Brain pericyte (primary cell): ENCODE measurements at places on chromosomes 2 and 18.

GRCh38 chr2:126778561-126779501 lies 119.9 kb upstream of the TEX51 start:
- no peak for DNase-seq

- no peak for DNase-seq
Measured at GRCh38 chr2:203748331-203749126, 42.1 kb downstream of the CD28 start.

DNA sequence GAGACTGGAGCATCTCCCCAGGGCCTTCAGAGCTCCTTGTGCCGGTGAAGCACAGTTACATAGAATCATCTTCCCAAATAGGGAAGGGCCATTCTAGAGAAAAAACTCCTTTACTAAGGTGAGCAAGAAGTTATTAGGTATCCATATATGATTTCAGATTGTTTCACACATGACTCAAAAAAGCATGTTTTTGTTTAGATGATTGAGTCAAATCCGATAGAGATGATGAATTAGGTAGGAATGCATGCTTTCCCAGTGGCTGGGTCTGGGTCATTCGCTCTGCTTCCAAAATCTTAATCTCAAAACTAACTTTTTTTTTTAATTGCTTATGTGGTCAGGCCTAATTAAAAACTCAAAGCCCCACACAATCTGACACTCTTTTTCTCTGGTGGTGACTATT lies 3.8 kb downstream of the NT5C1B start:
- DNase-seq = no peak

DNA sequence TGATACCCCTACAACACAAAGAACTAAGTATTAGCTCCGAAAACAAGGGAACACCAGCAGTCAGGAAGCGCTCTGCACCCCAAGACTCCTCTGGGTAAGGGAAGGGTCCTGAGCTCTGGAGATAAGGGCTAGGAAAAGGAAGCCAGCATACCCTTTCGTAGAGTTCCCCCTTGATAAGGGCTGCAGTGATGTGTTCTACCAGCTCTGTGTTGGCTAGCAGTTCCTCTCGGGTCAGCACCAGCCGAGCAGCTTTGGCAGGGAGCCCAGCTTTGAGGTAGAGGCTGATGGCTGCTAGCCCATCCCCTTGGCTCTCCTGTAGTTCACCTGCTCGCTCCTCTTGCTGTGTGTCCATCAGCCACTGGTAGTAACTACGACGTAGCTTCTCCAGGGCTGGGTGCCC lies 18.9 kb downstream of the KRTCAP3 start:
- no peak for DNase-seq

- DNase-seq = no peak
Measured at GRCh38 chr2:173231465-173231864, 123.2 kb upstream of the CDCA7 start.

DNA sequence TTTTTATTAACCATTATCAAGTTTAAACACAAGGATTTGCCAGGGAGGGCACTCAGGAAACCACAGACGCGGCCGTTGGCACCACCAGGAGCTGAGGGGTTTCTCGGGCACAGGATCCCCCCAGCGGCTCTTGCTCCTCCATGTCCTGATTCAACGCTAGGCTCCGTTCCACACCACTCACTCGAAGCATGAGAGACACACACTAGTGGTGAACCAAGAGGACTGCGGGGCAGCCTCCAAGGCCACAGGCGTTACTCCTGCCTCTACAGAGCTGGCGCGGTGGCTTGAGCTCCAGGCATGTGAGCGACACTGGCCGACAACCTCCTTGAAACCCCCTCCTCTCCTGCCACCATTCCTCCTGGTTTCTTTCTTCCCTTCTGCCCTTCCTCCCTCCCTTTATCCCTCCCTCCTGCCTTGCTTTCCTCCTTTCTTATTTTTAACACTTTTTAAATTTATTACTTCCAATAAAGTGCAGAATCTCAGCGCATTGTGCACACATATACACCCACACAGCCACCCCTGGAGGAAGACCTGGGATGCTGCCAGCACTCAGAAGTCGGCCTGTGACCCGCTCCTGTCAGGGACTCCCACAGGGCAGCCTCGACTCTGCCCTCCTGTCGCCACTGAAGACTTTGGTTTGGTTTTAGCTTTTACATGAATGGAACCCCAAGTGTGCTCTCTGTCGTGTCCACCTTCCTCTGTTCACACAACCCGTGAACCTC lies 21.7 kb downstream of the COX7A2L start:
- no peak for DNase-seq

- no peak for DNase-seq
Measured at GRCh38 chr2:113406114-113406513, 31.4 kb upstream of the ZNG1B start.

DNA sequence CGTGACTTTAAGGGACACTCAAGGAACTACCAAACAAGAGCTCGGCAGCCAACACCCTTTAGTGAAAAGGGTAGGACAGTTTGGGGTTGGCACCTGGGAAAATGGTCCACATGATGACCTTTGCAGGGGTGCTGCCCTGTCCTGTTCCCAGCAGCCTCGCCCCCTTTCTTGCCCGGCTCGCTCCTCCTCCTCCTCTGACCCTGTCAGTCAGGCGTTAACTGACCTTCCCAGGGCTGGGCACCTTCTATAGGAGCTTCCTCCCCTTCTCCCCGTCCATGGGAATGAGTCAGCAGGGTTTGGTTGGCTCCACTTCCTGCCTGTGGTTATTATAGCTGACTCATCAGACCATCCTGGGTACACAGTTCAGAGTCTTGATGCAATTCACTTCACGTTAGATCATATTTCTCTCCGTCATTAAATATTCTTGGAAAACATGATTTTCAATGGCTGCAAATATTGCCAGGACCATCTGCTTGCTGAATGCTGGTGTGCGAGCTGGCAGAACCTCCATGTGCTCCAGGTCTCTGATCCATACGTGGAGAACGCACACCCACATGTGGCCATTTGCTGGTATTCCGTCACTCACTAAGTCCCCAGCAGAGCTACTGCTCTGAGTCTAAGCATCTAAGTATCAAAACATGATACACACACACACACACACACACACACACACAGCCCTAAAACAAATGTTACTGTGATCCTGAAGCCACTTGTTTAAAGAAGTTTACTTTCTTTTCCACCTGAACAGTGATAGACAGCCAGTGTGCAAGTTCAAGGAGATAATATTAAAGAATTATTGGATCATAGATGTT lies 185.0 kb downstream of the ANAPC1 start:
- DNase-seq = peak; percentile 98

- no peak for DNase-seq
Measured at GRCh38 chr2:229226382-229226781, 44.7 kb downstream of the PID1 start.

- DNase-seq = no peak
Measured at GRCh38 chr2:186342029-186342428, 144.0 kb upstream of the ZC3H15 start.

- no peak for DNase-seq
Measured at GRCh38 chr18:5066380-5066977, 130.6 kb downstream of the AKAIN1 start.

DNA sequence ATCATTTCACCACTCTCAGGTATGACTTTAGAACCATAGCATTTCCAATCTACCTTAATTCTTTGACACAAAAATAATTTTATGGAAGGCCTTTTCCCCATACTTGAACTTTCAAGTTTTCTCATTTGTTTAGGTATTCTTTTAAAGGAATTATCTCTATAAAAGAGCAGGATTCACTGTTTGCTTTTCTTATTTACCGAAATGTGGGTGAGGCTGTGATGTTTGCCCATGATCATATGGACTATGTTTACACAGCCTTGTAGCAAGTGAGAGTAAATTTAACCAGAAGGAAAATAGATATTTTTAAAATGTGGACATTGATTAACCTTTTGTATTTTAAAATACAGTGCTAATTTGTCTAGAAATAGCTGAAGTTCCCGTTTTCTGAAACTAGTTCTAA lies 26.3 kb downstream of the CAB39 start:
- no peak for DNase-seq

- DNase-seq = no peak
Measured at GRCh38 chr2:17231394-17231965, 286.8 kb downstream of the RAD51AP2 start.

DNA sequence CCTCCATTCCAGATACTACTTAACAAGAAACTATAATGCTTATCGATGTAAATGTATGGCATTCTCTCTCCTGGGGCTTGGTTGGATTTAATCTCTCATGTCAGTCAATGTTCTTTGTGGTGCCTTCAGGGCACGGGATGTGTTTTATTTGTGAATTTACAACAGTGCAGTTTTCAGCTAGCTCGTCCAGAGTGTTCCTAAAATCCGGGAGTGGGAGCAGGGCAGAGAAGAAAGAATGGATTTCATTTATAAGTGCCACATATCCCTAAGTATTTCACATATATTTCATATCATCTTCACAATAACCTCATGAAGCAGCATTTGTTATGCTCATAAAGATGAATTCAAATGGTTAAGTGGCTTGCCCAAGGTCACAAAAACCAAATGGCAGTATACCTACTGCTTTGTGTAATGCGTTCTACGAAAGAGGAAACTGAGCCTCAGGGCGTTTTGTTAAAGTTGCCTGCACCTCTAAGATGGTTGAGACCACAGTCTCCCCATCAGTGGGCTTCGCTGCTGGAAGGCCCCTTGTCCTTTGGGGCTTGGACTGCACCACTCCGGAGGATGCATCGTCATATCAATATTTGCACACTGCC lies 134.7 kb upstream of the MGAT5 start:
- no peak for DNase-seq

- DNase-seq = no peak
Measured at GRCh38 chr18:42586601-42587000, 528.9 kb downstream of the RIT2 start.

- DNase-seq = no peak
Measured at GRCh38 chr2:15691586-15692310, 100.1 kb downstream of the DDX1 start.

GRCh38 chr2:238498691-238499295 lies 72.1 kb downstream of the ASB1 start:
- no peak for DNase-seq

DNA sequence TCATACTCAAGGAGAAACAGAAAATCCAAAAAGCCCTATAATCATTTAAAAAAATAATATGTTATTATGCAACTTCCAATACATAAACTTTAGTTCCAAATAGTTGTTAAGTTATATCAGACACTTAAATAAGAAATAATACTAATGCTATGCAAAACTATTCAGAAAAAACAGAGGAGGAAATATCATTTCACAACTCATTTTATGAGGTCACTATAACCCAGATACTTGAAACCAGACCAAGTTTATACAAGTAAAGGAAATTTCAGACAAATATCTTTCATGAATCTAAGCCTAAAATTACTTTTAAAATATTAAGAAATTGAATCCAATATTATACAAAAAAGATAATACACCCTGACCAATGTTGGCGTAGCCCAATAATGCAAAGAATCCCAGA lies 260.8 kb downstream of the CD226 start:
- DNase-seq = no peak

GRCh38 chr2:131049150-131049718 lies 44.0 kb downstream of the FAM168B start:
- DNase-seq = no peak

DNA sequence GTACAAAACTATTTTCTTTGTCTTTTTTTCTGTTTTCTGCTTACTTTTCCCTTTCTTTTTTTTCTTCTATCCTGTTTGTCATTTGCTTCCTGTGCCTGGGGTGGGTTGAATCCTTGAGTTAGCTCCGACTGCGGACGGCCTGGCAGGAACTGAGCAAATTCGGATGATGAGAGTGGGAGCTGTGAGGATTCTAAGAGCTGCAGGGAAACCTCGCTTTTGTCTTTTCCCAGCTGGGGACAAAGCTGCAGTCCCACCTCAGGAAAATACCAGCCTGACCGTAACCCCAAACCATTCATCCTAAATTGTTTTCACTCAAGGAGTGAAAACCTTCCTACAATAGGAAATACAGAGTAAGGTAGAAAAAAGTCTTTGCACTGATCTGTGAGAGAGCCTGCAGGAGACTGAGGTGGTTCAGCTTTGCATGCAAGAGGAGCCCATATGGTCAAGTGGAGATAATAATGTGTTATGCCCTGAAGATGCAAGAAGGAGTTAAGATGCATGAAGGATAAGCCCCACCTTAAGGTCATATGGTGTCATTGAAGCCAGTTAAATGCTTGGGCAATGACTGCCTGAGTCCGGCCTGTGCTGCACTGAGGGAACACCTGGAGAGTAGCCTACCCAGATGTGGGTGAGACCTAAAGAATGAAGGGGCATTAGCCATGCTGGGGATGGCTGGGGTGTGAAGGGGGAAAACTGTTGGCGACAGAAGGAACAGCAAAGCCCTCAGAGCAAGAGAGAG lies 31.7 kb upstream of the ARL4C start:
- DNase-seq = no peak

DNA sequence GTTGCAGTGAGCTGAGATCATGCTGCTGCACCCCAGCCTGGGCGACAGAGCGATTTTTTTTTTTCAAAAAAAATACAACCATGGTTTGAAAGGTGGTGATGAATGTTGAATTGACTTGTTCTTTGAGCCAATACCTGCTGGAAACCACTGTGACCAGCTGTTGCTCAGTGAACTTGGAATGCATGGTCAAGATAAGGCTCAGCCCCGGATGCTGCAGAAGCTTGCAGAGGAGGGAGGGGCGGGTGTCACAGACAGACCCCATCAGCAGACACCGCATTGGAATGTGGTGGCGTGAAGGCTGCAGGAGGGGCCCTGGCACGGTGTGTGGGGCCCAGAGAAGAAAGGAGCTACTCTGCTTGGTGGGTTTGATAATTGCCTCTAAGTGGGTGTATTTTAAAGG lies 91.6 kb downstream of the ITGB1BP1 start:
- DNase-seq = no peak

DNA sequence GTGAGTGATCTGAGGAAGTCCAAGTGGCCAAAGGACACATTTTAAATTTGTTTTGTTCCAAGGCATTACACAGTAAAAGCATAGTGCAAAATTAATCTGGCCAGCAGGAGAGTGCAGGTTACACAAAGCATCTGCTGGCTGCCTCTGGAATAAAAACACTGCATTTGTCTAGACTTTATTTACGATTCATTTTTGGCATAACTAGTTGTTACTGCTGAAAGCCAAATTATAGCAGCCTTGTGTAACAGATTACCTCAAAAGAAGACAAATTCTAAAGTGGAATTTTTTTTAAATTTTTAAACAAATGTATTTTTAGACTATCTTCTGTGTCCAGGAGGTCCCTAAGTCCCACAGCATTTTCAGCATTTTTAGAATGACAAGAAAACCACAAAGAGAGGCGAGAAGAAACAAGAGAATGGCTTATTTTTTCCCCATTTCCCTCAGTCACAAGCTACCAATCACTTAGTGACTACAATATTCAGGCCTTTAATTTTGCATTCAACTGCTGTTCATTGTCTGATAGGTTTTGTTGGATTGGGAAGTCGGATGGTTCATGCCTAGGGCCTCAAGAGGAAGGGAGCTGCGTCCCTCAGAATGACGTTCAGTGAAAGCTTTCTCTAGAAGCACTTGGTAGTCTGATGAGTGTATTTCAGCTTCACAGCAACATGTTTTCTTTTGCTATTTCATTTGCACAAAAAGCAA lies 46.0 kb downstream of the TMEFF2 start:
- DNase-seq = no peak
